ENCODE measurements at places on chromosomes 4 and X.

- no peak for DNase-seq
Observed at GRCh38 chr4:54333657-54334056, 104.6 kb downstream of the PDGFRA start.

GRCh38 chr4:143514497-143514896, 995 bp downstream of the SMARCA5 start:
- no peak for DNase-seq

DNA sequence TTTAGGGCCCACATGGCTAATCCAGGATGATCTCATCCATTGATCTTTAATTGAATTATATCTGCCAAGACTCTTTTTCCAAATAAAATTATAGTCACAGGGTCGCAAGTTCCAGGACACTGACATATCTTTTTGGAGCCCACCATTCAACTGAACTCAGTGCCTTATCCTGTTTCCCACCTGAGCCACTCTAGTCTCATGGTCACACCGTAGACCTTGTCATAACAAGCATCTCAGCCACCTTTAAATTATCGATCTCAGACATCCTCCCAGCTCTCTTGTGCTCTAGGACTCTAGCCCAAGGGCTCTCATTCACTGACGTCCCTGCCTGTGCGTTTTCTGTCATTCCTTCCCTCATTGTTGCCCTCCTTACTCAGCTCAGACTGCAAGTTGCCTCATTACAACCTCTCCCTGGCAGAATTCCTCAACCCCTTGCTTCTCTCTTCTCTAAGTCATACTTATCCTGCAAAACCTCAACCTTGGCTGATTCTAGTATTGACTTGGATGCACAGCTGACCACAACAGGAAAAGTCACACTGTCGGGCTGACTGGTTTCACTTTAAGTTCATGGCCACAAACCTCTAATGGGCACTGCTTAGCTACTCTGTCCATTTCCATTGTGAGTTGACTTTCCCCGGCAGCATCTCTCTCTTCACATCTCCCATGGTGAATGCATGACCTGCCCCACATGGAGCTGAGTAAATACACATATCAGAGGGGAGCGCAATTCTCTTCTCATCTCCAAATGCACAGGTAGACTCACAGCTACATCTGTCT, 91.0 kb upstream of the TRIM2 start:
- DNase-seq = no peak

DNA sequence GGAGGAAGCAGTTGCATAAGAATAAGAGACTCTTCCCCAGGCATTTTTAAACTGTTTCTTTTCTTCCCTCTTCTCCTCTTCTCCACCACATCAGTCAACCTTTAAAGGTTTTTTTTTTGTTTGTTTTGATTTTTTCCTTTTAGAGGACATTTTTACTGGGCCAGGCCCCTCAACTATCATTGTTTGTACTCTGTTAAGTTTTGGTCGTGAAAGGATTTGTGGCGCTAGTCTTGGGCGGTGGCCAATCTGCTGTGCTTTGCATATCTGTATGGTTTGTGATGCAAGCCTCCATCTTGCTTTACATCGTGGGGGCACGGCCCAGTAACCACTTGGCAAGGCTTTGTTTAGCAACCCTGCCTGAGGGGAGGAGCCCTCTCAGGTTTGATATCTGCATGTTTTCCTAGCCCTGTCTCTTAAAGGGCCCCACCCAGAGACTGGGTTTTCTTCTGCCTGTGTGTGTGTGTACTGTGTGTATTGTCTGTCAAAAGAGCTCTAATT, 101.9 kb upstream of the SLITRK2 start:
- no peak for DNase-seq

DNA sequence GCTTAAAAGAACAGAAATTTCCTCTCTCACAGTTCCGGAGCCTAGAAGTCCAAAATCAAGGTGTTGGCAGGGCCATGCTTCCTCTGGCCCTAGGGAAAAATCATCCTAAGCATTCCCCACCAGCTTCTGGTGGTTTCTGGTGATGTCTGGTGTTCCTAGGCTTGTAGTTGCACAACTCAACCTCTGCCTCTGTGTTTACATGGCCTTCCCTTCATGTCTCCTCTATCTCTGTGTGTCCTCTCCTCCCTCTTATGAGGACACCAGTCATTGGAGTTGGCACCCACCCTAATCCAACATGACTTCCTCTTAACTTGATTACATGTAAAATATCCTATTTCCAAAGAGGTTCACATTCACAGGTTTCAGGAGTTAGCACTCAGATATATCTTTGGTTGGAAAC, 15.4 kb downstream of the LRP2BP start:
- no peak for DNase-seq

DNA sequence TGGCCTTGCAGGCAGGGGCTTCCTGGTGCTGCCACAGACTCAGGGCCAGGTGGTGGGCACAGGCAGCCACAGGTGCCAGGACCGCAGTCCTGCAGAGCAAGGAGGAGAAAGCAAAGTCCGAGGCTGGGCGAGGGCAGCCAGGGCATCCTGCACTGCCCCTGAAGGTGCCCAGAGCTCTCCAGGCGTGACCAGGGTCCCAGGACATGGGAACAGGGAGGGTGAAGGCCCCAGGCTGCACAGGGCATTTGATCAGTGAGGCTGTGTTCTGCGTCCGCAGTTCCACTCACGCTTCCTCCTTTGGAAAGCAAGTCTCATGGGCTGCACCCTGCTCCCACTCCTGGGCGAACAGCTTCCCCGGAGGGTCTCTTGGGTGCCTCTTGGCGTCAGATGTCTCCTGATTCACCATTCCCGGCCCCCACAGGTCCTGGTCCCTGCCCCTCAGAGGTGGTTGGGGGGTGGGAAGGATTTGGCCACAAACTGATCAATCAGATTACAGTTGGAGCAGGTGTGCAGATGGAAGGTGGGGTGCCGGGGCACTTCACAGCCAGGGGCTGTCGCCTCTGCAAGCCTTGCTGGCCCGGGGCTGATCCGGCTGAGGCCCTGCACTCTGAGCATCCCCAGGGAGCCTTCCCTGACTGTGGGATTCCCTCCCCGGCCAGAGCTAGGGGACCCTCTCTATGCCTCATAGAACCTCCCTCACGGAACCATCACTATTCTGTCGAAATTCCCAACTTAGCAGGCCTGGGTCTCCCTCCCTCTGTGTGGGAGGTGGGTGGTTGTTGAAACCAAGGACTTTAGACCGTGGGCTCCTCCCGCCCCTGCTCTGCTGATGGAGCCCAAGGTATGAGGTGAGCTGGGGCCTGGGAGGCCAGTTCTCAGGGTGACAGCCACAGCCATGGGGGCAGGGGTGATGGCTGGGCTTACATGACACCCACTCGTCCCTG, 3.3 kb downstream of the SH3TC1 start:
- DNase-seq = no peak

DNA sequence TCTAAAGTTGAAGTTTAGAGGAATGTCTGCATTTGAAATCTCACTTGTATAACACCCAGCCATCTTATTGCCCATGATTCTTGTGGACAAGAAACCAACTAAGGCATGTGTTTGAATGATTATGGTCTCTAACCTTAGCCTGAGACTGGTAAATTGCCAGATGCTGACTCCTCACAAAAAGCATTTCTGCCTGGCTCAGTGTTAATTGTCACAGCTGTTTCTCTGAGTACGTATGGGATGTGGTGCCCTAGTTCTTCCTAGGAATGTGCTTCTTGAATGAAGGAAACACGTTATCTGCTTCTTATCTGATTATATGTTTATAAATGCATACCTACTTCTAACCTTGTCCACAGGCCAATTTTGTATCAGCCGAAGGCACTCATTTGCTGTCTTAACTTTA, 63.1 kb upstream of the NDP start:
- DNase-seq = peak; percentile 27

DNA sequence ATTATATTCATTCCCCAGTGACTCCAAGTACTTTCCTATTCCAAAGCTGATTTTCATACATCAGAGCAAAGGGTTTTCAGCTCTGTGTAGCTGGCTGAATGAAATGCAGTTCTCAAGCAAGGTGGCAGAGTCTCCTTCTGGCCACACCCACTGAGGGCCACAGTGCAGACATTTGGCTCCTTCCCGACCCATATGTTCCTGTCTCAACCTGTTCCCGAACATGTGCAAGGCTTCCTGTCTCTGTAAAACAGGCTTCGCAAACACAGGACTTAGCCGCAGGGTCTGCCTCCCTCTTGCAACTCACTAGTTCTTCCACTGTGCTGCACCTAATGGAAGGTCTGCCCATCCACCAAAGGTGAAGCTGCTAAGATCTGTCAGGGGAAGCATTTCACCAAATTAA, 249.2 kb downstream of the MID1IP1 start:
- no peak for DNase-seq

- DNase-seq = no peak
Observed at GRCh38 chrX:129749069-129749468, 10.3 kb downstream of the XPNPEP2 start.

DNA sequence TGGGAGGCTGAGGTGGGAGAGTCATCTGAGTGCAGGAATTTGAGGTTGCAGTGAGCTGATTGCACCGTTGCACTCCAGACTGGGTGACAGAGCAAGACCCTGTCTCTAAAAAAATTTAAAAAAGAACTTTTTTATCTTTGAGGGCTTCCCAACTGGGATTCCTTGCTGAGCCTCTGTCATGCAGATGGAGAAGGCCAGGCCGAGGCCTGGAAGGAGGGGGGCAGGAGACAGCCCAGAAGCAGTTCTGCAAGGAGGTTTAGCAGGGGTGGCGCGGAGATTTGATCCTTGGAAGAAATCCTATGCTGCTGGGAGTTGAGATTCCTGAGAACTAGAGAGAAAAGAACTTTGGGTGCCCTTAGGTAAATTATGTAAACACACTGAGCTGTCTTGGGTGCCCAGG, 2.5 kb upstream of the ARSD start:
- no peak for DNase-seq

- no peak for DNase-seq
Observed at GRCh38 chr4:6668391-6668790, 25.3 kb upstream of the S100P start.

DNA sequence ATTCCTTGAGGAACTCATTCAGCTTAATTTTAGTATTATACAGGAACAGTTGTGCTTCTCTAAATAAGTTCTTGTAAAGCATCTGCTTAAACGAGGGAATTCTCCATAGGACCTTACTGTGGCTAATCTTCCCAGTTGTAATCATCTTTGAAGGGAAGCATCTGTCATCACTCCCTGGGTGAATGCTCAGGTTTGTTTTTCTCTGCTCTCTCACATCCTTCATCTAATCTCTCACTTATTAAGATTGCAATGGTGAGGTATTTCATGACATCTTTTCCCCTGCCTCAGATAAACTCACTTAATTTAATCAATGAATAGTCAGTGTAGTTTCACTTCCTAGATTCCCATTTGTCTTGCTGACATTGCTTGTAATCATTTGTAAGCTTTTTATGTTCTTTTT, 121.8 kb upstream of the ADAMTS3 start:
- DNase-seq = no peak

DNA sequence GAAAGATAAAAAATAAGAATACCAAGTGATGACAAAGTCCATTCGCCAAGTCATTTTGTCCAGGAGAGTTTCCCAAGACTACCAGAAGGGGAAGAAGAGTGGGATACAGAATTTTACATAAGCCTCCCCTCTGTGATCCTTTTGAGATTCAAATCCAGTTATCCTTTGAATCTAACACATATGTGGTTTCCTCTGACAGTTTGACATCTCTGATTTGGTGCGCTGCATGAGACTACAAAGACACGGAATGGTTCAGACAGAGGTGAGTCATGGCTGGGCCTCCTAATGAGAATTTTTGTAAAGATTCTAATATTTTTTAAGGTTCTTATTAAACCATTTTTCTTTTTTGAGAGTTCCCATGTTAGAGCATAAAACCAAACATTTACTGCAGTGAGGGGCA, 38.3 kb downstream of the SLC10A6 start:
- DNase-seq = no peak

- no peak for DNase-seq
Observed at GRCh38 chr4:84568496-84568895, 14.4 kb upstream of the CDS1 start.

GRCh38 chr4:154044742-154045485, 256.0 kb upstream of the SFRP2 start:
- DNase-seq = no peak

GRCh38 chrX:47562615-47563243, 1.7 kb downstream of the ARAF start:
- DNase-seq = no peak

DNA sequence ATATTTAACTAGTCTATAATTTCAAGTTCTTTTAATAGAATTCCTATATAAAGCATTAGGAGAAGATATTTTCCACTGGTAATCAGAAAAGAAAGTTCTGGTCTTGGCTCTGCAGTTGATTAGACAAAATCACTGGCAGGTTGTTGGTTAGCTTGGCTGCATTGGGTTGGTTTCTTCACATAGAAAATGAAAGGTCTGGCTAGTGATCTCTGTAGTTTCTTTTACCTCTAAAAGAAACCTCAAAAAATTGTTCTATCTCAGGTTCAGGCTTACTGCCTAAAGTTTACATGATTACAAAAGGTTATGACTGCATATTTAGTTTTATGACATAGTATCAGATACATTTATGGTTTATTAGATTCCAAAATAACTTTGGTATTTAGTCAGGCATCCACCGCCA, 95.8 kb upstream of the NAP1L5 start:
- DNase-seq = no peak

DNA sequence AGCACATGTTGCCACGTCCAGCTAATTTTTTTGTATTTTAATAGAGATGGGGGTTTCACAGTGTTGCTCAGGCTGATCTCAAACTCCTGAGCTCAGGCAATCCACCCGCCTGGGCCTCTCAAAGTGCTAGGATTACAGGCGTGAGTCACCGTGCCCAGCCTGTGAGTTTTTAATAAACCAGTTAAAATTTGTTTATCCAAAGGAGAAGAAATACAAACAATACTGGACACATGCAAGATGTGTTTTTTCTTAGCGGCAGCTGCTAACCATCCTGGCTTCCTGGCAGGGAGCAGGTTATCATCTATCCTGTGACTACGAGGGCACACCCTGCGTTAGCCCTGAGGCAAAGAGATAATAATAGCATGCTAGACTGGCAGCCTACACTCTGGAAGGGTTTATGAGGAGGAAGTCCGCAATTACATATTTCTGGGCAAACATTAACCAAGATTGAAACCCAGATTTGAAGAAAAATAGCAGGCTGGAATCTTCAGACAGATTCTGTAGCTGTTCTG, 191.4 kb downstream of the SPRY1 start:
- peak; percentile 95 for DNase-seq

DNA sequence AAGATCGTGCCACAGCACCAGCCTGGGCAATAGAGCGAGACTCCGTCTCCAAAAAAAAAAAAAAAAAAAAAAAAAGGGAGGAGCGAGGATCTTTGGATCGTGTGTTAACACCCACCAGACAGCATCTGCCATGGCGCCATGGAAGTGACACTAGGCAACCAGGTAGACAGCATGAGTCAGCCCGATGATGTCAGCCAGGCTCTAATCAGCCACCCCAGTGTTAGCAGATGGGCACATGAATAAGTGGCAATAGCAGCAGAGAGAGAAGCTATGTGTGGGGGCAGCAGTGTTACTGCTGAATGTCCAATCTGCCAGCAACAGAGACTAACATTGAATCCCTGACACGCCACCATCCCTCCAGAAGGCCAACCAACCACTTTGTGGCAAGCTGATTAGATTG, 6.6 kb downstream of the SYN1 start:
- no peak for DNase-seq

Measured in AG09319 (cell line).